ENCODE measurements at places on chromosomes 2 and 18.
A peak's percentile ranks its signal among the peaks of the same experiment; 100 is the strongest.

GRCh38 chr2:37894601-37895000, 30.5 kb upstream of the RMDN2 start:
- no peak for DNase-seq

GRCh38 chr2:138716183-138716582, 64.0 kb downstream of the NXPH2 start:
- DNase-seq, result no peak

- DNase-seq, result no peak
These were observed 143.6 kb downstream of the RTP5 start for GRCh38 chr2:242012956-242013764.

- no peak for DNase-seq
These were observed 86.3 kb downstream of the FSHR start for GRCh38 chr2:49067971-49068370.

DNA sequence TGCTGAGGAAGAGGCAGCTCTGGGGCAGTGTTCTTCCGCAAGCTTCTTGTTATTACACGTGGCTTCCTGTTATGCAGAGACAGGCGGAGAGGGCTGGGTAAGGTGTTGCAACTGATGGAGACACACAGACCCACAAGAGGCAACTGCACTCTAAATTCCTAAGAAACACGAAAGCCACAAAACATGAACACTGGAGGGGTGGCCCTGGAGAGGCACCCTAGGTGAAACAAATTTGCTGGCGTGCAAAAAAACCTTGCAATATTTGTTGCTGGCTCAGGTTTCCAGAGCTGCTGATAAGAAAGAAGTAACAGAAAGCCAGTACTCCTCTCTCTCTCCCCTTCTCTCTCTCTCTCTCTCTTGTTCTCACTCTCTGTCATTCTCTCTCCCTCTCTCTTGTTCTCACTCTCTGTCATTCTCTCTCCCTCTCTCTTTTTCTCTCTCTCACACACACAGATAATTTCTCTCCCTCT, 31.8 kb downstream of the ARHGAP25 start:
- no peak for DNase-seq

GRCh38 chr2:171652416-171652785, 34.9 kb upstream of the DYNC1I2 start:
- DNase-seq, result no peak

GRCh38 chr18:31302991-31303390, 15.0 kb upstream of the DSG1 start:
- no peak for DNase-seq

DNA sequence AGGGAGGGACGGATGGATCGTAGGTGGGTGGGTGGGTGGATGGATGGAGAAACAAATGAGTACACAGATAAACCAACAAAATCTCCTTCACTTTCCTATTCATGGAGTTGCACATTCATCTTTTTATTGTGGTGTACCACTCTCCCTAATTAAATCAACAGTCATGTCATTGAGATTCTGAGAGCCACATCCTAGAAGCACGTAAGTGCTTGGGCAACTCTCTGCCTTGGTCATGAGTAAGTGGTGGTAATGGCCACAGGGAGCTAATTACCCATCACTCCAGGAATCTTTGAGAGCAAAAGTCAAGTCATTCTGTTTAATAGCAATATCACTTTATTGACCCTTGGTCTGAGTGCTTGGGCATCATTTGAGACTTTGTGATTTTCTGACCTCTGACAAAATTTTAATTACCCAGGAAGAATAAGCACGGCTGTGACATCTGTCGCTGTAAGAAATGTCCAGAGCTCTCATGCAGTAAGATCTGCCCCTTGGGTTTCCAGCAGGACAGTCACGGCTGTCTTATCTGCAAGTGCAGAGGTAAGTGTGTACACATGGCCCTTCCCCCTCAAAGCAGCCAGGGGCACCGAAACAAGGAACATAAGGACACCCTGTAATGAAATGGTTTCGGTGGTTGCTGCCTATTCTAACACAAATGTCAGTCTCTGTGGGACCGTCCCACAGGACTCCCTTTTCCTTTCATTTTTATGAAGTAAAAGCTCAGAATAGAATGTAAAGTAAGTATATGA, 85.9 kb downstream of the FEZ2 start:
- no peak for DNase-seq

GRCh38 chr2:20516646-20517341, 69.9 kb downstream of the RHOB start:
- peak; percentile 75 for DNase-seq

DNA sequence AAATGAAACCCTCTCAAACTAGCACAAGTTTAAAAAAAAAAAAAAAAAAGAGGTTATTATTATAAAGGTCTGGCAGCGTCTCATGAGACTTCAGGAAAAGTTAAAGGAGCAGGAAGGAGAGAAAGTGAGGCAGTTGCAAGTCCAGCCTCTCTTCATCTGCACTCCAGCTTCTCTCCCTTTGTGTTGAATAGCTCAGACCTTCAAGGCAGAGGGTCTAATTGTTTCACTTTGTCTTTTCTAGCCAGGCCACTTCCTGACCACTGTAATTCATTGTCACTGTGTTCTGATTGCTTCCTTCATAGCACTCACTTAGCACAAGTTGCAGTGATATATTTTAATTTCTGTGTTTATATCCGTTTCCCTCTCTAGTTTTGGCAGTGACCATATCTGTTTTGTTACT, 99.9 kb downstream of the SPATS2L start:
- DNase-seq, result no peak

DNA sequence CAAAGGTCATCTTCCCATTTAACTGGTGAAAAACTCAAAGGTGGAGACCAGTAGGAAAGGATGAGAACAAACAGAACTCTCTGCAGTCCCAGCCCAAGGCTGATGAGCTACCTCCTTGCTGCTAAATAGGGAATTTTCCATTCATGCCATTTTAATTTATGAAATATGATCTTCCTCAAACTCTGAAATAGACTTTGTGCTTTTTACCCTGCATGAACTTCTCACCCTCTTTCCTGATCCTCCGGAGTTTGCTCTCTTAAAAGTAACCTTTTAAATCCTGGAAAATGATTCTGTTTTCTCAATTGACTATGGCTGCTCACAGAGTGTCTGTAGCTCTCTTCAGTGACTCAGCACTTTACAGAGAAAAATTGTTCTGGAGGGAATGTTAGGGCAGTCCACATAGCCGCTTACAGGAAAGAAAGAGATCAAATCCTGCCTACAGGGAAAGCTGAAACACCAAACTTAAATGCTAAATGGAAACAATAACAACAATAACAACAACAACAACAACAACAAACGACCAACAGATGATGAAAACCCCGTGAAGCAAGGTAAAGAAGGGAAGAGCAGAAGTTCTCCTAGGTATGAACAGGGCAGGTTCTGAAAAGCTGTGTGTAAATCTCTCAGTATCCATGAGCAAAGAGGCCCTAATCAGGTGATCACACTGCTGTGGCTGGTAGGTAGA, 79.8 kb upstream of the SESTD1 start:
- DNase-seq, result no peak

- no peak for DNase-seq
These were observed 1.3 kb upstream of the ZNF512 start for GRCh38 chr2:27581417-27582128.

DNA sequence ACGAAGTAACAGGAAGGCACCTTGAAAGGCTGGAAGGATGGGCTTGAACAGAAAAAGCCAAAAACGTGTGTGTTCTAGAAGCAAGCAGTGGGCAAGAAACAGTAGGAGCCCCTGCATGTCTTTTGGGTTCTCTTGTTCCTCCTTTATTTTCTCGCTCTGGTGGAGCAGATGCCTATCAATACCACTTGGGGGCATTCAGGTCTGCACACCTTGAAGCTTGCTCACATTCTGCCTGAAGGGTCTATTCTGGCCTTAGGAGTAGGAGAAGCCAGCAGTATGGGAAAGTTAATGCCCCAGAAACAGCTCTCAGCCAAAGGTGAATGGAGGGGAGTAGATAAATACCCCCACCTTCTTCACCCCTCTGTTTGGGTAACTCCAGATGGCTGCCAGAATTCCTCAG, 204.5 kb downstream of the TXNL1 start:
- no peak for DNase-seq

DNA sequence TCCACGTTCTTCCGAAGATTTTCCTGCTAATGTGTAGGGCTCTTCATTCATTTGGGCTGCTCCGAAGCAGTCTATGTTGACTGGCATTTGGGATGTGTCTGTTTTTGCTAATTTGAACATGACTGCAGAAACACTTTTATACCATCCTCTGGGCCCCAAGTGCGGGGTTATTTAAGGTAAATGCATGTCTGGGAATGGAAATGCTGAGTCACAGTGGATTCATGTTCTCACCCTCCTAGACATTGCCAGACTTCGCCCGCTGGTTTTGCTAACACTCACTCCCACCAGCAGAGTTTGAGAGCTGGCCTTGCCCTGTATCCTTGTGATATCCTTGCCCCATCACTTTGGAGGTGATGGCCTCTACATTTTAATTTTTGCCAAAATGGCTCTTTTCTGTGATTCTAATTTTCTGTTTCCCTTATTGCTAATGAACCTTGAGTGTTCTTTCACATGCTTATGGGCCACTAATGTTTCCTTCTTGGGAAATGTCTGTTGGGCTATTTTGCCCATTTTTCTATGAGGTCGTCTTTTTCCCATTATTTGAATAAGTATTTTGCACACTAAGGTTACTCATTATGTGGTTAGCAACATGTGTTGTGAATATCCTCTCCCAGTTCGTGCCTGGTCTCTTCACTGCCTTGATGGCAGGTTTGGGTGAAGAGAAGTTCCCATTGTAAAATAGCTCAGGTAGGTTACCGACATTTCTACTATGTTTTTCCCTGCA, 204.1 kb downstream of the GLI2 start:
- no peak for DNase-seq

DNA sequence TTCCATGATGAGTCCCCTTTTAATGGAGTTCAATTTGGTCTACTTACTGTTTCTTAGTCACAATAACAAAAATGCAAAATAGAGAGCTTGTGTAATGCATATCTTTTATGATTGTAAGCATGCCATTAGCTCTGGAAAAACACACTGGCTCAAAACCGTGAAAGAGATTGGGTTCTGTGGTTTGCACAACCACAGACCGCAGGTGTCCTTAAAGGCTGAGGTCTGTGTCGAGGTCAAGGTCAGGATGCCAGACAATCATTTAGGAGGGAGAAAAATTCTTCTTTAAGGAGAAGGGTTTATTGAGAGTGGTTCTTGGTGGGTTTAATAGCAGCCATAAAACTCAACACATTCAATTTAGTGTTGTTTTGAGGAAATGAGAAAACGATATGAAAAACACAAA, 487.2 kb downstream of the GALR1 start:
- no peak for DNase-seq

DNA sequence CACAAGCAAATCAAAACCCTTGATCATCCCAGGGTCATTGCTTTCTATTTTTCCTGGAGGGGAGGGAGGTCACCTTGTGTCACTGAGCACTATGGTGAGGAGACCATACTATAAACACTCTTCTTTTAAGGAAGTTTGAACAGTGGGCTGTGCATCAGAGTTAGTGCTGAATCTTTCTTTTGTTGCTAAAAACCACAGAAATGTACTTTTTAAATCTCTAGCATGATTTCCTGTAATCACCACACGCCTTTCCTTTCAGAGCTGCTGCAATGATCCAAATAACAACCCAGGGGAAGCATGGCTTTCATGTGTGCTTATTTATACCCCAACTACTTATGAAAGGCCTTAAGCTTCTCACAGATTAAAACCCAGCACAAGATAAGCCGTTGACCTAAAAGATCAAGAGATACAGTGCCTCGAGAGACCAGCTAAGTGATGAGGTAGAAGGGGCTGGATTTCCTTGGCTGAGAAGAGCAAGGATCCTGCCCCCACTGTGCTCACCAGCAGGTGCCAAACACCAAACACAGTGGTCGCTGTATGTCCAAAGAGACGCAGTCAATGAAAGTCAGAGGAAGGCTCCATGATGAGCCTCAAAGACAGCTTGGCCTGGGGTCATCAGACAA, 34.7 kb downstream of the TRABD2A start:
- no peak for DNase-seq

GRCh38 chr2:120385355-120386127, 39.6 kb downstream of the INHBB start:
- DNase-seq, result no peak
